ENCODE measurements at places on chromosomes 6 and 20.

DNA sequence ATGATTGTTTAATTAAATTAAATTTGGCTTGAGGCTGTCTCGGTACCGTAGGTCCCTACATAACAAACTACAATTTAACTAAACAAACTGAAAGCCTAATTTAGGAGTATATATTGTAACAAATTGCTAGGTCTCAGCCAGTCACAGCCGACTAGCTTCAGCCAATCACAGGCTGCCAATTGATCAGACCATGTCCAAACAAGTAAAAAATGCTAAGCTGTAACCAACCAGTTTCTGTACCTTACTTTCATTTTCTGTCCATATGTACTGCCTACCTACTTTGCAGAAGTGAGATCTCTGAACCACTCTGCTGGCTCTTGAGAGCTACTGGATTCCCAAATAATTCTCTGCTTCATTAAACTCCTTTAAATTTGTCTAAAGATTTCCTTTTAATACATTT is 648.0 kb upstream of the GJE1 start:
- DNase-seq: no peak

GRCh38 chr6:170434117-170434820 is 118.8 kb downstream of the PSMB1 start:
- no peak for DNase-seq

DNA sequence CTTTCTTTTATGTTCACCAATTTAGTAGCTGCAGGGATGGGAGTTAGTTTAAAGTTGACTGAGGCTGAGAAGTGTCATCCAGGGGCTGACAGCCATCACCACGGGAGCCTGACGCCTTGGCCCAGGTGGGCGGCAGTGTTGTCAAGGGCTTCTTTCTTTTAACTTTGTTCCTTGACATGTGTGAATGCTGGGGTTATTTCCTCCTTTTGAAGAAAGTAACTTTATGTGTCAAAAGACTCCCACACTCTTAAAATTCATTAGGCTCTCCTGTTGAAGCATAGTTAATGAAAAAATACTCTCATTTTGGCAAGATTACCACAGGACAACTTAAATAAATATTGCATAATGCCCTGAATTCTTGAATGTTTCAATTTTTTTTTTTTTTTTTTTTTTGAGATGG is 50.0 kb downstream of the SASH1 start:
- no peak for DNase-seq

DNA sequence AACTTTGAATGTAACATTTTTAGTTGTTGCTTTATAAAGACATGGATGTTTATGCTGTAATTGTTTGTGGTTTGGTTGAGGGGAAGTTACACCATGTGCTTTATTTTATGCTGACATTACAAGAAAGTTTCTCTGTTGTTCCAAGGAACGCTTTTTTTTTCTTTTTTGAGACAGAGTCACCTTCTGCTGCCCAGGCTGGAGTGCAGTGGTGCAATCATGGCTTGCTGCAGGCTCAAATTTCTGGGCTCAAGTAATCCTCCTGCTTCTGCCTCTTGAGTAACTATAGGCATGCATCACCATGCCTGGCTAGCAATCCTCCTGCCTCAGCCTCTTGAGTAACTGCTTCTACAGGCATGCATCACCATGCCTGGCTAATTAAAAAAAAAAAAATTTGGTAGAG is 21.0 kb upstream of the IFNGR1 start:
- no peak for DNase-seq

DNA sequence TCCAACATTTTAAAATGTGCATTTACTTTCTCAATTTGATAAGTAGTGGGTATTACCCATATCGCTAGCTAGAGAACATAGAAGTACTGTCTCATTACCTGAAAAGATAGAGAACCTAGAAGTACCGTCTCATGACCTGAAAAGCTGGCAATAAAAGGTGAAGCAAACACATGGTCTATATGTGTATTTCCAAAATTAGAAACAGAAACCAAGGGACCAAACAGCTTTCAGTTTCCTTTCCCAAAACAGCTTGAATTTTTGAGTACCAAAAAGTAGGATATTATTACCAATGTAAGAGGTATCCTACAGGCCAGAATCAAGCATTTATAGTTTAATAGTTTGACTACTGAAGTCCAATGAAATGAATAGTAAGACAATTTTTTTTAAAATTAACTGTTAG is 77.2 kb downstream of the KIF13A start:
- DNase-seq: no peak

GRCh38 chr6:90715093-90715655 is 128.3 kb upstream of the MAP3K7 start:
- DNase-seq: no peak
